ENCODE measurements at places on chromosomes 1 and 21.

DNA sequence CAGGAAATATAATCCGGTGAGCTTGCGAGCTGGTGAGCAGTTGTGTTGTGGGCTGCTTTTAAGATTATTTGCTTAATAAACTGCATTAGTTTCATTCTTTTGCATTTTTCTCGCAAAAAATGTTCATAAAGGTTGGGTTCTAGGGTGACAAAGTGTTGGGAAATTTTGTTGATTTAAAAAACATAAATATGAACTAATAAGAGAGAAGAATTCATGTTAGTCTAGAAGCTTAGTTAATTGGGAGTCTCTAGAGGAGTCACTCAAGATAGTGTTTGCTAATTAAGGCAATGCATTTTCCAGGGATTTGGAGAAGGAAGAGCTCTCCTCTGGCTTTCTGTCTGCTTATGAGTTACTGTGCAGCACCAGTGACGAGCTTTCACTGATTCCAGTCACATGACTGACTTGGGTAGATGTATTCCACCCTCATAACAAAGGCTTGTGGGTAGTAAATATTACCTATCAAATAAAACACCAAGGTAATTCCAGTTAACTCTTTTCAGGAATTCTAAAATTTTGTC lies 417.0 kb downstream of the PTBP2 start:
- DNase-seq: no peak

DNA sequence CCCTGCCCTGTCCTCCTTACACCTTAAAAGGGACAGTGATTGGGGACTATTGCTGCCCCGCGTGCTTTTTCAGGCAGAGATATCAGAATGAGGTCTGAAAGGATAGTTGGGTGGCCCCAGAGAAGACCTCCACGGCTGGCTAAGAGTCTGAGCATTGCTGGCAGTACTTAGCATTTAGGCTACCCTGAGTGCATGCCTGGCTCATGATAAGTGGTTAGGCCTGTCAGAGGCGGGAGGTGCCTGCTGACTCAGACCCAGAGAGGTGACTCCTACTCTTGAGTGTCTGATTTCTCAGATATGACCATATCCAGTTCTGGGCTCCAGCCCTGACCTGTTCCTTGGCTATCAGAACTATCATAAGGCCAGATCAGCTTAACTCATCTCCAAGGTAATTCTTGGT lies 213.7 kb downstream of the PBX1 start:
- no peak for DNase-seq

DNA sequence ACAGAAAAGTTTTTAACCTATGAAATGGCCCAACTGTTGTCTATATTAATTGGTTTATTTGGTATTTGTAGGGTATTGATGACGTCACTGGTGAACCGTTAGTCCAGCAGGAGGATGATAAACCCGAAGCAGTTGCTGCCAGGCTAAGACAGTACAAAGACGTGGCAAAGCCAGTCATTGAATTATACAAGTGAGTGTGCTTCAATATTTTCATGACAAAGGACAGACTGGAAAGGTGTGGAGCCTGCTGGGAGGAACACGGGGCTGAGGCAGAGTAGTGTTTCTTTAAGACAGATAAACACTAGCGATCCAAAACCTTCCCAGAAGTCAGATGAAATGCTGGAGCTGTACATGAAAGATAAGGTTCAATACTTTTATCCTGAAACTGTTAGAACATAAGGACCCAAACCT lies 76.7 kb downstream of the AK4 start:
- DNase-seq: no peak

DNA sequence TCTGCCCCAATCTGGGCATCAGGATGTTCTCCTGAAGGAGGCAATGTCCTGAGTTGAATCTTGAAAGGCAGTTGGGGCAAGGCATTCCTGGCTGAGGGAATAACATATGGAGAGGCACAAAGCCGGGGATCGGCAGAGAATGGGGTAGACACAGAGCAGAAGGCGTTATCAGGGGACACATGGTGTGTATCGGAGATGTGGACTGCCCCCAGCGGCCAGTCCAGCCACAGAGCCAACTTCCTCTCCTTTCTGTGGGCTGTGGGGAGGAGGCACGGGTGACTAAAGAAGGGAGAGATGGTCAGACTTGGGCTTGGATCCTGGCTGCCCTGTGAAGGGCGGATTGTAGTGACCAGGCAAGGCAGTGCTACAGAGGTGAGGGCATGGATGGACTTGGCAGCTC lies 32.1 kb downstream of the FOXD2 start:
- no peak for DNase-seq

DNA sequence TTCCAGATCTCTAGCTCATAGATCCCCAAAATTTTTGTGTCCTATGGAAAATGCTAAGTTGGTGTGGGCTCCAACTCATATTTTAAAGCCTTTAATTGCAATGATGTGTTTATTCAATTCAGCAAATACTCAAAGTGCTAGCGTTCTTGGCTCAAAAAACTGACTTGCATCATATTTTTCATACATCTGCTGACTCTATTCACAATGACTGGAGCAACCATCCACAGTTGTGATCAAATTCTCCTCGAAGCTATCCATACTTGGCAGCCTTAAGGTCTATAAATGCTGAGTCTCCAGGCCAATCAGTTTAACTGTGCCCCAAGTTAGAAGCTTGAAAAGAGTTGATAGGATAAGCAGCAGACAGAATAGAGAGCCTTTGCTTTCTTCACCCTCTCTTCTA lies 2.9 kb upstream of the ATP1A1 start:
- no peak for DNase-seq

- DNase-seq: no peak
These were observed 346.0 kb downstream of the USP25 start for GRCh38 chr21:16075649-16076282.

- no peak for DNase-seq
These were observed 20.3 kb downstream of the PIK3R3 start for GRCh38 chr1:46112108-46112507.

DNA sequence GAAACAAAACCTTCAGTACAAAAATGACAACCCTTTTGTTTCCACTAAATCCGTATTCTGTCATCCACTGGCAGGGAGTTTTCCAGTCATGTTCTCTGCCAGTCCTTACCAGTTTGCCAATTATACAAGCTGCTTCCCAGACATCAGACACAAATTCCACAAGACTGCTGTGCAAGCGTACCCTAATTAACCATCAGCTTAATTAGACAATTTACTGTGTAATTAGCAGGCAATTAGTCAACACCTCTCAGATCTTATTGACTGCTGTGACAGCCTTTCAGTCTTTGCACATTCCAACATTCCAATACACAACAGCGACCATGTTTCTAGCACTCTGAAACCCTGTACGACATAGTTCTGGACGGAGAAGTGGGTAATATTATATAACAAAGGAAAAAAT lies 420.1 kb downstream of the DPYD start:
- no peak for DNase-seq

DNA sequence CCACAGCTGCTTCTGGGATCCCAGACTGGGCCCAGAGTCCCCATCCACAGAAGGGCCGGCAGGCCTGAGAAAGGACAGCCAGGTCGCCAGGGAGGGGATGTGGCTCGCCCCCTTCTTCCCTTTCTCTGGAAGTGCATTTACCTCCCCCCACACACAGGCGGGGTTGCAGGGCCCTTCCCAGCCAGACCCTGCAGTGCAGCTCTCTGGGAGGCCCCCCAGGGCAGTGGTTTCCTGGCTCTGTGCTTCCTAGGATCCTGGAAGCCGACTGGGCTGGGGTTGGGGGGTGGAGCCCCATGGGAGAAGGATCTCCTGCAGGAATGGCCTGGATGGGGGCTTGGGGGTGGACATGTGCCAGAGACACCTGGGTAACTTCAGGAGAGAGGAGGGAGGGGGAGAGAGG lies 4.2 kb upstream of the COL6A1 start:
- DNase-seq: no peak

- DNase-seq: no peak
These were observed 53.9 kb upstream of the TIAM1 start for GRCh38 chr21:31397939-31398338.

GRCh38 chr1:208135354-208135753 lies 108.8 kb downstream of the PLXNA2 start:
- no peak for DNase-seq

DNA sequence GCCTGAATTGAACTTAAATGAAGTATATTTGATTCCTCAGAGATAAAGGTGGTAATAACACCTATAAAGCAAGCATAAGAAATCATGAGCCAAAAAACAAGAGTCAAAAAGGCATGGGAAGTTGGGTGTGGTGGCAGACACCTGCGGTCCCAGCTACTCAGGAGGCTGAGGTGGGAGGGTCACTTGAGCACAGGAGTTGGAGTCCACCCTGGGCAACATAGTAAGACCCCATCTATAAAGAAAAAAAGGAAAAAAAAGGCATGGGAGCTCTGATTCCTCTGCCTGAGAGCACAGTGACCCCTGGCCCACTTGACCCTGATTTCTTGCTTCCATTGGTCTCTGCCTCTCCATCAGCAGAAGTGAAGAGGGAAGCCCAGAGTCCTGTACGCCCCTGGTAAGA lies 40.3 kb downstream of the MT1HL1 start:
- DNase-seq: no peak

DNA sequence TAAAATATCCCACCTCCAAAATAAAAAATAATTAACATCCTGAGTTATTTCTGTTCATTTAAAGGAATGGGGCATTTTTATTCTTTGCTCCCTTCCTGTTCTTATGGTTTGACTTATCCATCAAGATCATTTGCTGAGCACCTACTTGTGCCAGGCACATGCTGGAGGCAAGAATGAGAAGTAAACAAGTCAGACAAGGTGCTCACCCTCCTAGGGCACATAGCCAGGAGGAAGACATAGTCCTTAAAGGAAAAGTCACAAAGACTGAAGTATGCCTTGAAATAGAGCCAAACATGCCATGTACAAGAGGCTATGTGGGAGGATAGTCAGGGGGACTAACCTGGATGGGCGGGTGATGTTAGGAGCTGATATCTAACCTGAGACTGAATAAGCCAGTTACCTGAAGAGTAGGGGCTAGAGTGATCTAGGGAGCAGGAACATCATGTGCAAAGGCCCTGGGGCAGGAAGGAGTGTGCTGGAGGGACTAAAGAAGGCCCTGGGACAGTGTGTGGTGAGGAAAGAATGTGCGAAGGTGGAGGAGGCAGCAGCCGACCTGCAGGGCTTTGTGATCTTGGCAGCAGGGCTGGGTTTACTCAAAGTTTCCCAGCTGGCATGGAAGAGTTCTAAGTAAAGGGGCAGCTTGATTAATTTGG lies 233.5 kb downstream of the MATN1 start:
- no peak for DNase-seq

DNA sequence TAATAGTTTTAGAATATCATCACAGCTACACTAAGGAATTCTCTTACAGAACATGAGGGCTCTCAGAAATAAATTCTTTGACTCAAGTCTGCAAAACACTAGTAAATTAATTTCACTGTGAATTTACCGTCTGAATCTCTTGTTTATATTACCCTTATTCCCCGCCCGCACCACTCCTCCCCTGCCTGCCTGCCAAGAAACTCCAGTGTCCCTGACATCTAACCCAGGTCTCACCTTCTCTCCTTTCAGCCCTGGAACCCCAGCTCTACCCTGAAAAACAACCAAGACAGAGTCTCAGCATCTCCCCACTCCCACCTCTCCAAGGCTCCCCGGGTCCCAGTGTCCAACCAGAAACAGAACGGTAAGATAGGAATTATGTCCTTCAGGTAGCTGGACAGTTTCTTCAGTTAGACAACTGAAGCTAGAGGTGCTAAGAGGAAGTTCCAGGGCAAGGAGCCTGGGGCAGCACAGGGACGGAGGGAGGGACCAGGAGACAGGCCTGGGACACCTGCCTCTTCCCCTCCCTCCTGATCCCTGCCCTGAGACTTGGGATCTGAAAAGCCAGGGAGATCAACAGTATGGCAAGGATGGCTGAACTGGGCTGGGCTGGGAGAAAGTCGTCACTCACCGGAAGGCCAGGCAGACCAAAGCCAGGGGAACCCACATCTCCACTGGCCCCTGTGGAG lies 15.4 kb downstream of the COL16A1 start:
- no peak for DNase-seq

- no peak for DNase-seq
These were observed 84.3 kb downstream of the KCNK2 start for GRCh38 chr1:215166886-215167285.

DNA sequence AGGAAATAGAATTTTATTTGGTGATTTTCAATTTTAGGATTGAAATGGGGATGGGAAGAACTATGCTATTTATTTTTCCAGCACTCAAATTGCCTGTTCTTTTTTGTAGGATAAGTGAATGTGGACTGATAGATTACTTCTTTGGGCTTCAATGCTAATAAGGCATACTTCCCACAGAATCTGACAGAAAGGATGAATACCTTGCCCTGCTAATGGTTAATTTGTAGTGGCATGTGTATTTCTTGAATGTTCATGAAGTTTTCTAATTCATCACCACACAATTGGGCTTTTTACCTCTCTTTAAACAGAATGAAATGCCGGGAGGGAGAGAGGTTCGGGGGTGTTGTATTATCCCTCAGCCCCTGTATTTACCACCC lies 369.1 kb upstream of the ADGRL2 start:
- DNase-seq: no peak

GRCh38 chr1:212473729-212474128 lies 41.0 kb downstream of the NENF start:
- DNase-seq: no peak

- DNase-seq: no peak
These were observed 81.7 kb upstream of the RALGPS2 start for GRCh38 chr1:178643349-178643748.

GRCh38 chr1:172351346-172351745 lies 69.1 kb upstream of the C1orf105 start:
- DNase-seq: no peak

- DNase-seq: no peak
These were observed 11.4 kb downstream of the CLCA2 start for GRCh38 chr1:86435327-86435726.

- DNase-seq: no peak
These were observed 432.3 kb downstream of the PTPRU start for GRCh38 chr1:29668551-29669157.

DNA sequence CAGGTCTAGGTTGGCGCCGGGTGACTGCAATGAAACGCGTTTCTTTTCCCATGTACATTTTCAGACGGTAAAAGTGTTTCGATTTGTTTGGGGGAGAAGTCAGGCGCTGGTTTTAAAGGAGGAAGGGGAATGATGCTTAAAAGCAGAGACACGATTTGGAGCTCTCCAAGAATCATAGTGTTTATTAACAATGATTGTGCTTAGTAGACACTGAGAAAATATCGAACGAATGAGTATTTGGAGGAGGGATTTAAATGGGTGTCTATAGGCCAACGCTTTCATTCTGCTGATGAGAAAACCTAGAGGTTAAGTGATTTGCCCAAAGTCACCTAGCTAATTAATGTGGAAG lies 36.9 kb upstream of the JAK1 start:
- DNase-seq: no peak

DNA sequence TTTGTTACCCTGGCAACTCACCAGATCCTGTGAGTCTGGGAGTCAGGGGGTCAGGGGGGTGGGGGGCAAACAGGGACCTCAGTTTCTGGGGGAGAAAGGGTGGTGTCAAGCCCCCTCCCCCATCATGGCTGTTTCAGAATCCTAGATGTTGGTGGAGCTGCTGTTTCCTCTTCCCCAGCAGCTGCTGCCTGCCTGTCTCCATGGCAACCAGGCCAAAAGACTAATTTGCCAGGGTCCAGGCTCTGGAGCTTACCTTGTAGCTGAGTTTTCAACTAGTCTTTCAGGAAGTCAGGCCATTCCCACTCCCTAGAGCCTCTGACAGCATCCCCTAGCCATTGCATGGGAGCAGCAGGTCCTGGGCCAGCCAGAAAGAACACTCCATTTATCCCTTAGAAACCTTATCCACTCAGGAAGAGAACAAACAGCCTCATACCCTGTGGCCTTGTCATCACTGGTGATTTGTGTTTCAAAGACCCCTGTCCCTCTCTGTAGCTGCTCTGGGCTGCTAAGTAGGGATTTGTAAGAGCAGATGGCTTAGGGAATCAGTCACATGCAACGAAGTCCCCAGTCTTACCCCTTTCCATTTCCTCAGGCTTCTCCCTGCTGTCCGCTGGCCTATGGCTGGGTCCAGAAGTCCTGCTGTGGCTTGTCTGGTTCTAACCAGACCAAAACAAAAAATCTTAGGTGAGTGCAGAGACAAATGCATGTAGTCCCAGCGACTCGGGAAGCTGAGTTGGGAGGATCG lies 21.5 kb upstream of the STMN1 start:
- DNase-seq: no peak

All from foreskin melanocyte (primary cell).